ENCODE measurements at places on chromosomes 2 and 18. TPM values are rescaled to one million over a fixed set of nuclear protein-coding genes. Genes with fewer than 3 reads are reported as not detected.

- H3K27ac ChIP-seq: no peak overlapping the region
- DNase-seq: no peak
- H3K27me3 ChIP-seq: no peaks in the 10 kb centered on the region
- H3K4me1 ChIP-seq: no peaks in the 10 kb centered on the region
Observed at GRCh38 chr18:8264861-8265411, 344.3 kb upstream of the RAB12 start.

- H3K36me3 ChIP-seq: no peaks in the 10 kb centered on the region
- H3K4me1 ChIP-seq: no peaks in the 10 kb centered on the region
- H3K27ac ChIP-seq: no peak overlapping the region
- no peak for DNase-seq
- no peak overlapping the region for H3K4me3 ChIP-seq
- H3K27me3 ChIP-seq: no peaks in the 10 kb centered on the region
Observed at GRCh38 chr2:694174-694573, 17.0 kb upstream of the TMEM18 start.

DNA sequence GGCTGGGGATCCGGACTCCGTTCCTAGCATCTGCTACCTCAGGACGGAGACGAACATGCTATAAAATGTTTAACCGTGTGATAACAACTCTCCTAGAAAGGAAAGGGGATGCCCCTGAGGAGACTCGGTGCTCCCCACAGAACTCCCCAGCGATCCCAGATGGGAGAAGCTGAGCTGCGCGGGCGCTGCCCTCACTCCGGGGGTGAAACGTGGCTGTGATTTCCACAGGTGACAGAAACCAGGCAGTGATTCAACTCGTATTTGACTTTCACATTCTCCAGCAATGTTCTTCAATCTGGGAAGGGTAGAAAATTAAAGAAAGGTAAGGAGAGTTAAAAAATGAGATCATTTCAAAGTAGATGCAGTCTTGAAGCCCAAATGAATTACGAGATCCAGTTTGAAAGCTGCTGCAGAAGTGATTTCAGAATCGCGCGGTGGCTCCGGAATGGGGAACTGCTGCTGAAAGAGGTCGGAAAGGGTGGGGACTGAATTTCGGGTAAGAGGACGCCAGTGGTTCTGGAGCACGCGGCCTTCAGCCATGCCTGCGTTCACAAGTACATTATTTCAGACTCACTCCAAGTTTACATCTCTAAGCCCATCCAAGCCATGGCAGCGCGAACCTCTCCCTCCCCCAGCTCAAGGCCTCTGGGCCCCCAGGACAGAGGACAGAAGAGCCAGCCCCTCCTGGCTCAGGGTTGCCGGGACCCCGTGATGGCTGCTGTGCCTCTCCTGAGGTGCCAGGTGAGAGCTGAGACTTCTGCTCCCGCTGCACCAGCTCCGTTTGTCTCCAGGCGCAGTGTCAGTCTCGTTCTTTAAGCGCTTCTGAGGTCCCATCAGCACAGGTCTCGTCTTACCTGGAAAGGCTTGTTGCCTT, 39.5 kb downstream of the ADNP2 start:
- H3K4me3 ChIP-seq: peak overlapping the region; percentile 43
- no peaks in the 10 kb centered on the region for H3K4me1 ChIP-seq
- H3K27ac ChIP-seq: peak overlapping the region; percentile 35
- H3K27me3 ChIP-seq: no peaks in the 10 kb centered on the region
- peak; percentile 17 for DNase-seq
- no peaks in the 10 kb centered on the region for H3K36me3 ChIP-seq

Gene SERPINB12
- not detected for total RNA-seq

Gene RGPD3
- total RNA-seq: 0.17 TPM
